ENCODE measurements at places on chromosomes 11 and 22.

DNA sequence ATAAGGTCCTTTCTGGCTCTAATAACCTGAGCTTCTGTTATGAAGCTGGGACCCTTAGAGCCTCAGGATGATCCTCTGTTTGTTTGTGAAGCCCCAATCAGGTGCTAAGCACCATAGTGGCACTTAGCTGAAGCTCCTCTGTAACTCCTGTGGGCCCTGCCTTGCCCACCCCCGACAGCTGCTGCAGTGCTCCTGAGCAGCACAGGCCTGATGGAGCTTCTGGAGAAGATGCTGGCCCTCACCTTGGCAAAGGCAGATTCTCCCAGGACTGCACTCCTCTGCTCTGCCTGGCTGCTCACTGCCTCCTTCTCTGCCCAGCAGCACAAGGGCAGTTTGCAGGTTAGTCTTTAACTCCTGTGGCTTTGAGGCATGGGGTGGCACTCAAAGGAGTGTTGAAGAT lies 19.0 kb upstream of the CCDC134 start:
- no peak for DNase-seq

DNA sequence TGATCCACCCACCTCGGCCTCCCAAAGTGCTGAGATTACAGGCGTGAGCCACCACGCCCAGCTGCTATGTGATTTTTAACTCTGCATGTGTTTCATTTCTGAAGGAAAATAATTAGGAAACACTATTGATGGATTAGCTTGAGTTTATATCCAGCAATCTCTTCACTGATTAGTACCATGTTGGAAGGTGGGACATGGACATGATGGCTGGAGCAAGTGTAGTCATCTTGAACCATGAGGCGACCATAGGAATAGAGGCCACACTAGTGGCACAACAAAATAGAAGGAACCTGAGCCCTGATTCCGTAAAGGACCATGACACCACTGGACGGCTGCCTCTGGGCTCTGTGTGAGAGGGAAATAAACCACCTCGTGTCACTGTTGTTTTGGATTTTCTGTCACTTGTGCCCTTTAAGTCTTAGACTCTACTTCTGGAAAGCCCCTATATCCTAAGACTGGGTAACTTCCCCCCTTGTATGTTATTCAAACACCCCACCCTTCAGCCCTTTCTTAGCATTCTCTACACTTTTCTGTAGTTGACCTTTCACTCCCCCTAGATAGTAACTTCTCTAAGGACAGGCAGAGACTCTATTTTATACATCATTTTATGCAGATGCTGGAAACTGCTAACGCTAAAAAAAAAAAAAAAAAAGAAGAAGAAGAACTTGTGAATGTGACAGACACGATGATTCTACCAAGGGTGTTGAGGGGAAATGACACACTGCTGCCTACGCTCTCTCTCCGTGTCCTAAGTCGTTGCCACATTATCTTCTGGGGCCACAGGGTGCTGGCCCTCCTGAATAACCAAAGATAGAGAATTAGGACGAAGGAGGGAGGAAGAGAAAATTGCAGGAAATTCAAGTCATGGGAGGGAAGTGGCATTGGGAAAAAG lies 2.7 kb upstream of the VPS37C start:
- no peak for DNase-seq

DNA sequence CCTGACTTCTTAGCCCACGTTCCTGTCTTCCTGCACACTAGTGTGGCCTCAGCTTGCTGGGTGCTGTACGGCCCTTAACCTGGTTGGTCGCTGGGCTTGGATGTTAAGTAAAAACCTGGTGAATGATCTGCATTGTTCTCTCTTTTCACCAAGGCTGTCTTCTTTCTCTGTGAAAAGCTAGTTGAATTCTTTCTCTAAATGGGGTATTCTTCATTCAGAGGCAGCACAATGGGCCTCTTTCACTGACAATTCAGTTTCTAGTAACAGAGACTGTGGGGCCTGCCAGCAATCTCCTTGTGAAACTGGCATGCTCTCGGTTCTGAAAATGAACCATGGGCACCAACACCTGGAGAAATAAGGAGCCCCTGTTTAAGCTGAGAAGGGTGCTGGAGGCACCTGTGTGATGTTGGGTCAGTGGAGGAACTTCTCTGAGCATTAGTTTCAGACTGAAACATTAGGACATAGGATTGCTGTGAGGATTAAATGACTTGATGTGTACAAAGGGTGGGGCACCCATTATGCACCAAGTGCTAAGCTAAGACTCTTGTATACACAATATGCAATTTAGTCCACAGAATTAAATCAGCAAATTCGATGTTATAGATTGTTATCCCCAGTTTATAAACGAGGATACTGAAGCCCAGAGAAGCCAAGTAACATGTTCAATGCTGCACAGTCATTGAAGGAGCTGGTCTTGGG lies 33.1 kb upstream of the ELF5 start:
- DNase-seq = no peak

- no peak for DNase-seq
Observed at GRCh38 chr11:126086248-126086647, 23.6 kb upstream of the CDON start.

All from SJCRH30 (cell line).